Stimulated activated CD4-positive, alpha-beta T cell treated with anti-CD3 and anti-CD28 coated beads, Interleukin-1b, Interleukin-23, amount 100 ng/mL, for 1 hour (primary cell): ENCODE measurements at places on chromosomes 16 and 17.

DNA sequence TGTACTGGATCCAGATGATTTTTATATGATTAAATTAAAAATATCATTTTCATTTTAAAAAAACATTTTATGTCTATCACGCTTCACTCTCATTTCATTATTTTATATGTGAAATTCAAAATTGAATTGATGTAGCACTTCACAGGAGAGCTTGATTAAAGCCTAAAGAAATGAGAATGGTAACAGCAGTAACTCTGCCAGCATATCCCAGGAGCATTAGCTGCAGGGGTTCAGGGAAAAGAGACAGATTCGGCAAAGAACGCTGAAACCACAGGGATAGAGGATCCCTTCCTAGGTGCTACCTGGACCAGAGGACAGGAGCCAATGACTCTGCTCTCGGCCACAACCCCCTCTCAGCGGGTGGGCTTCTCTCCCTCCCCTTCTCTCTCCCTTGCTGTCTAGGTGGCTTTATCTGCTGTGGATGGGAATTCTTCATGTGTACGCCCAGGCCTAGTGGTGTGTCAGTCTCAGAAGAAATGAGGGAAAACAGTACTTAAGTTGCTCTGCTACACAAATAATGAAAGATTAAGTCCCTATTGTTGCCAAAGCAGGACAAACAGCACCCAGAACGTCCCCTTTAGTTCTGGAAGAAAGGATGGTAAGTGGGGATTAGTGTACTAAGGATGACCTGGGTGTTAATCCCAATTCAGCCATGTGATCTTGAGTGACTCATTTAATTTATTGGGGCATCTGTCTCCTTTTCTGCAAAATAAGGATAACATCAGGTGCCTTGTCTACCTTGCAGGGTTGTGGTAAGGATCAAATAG lies 123.3 kb downstream of the CDK5R1 start:
- no peak for DNase-seq

DNA sequence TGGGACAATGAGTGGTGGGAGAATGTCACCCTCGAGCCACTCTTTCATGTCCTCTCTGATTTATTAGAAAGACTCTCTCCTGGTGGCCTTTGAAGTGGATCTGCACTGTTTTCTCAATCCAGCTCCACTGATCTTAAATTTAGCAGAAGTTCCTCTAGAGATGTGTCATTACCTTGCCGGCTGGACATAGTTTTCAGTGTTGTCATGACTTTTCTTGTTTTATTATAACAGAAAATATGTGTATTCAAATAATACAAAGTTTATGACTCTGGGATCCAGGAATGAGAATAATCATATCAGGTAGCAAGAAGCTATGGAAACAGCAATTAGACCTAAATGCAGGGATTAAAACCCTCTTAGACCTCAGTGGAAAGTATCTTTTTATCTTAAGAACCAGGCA lies 247.5 kb upstream of the ELAC2 start:
- DNase-seq = no peak

- DNase-seq = no peak
These were observed 5.8 kb downstream of the TXNDC11 start for GRCh38 chr16:11736903-11737302.

DNA sequence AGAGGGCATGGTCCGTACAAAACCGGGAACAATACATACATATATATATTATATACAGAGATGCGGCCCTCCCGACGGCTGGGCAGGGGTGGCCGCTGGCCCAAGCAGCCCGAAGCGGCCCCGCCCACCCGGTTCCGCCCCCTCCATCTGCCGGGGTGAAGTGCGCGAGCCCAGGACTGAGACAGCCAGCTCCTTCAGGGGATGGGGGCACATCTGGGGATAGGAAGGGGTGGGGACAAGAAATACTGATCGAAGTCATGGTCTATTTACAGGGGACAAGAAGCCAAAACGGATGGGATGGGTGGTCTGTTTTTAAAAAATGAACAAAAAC lies 3.8 kb upstream of the SAMD14 start:
- no peak for DNase-seq

GRCh38 chr17:15364615-15365014 lies 23.2 kb upstream of the TEKT3 start:
- no peak for DNase-seq

DNA sequence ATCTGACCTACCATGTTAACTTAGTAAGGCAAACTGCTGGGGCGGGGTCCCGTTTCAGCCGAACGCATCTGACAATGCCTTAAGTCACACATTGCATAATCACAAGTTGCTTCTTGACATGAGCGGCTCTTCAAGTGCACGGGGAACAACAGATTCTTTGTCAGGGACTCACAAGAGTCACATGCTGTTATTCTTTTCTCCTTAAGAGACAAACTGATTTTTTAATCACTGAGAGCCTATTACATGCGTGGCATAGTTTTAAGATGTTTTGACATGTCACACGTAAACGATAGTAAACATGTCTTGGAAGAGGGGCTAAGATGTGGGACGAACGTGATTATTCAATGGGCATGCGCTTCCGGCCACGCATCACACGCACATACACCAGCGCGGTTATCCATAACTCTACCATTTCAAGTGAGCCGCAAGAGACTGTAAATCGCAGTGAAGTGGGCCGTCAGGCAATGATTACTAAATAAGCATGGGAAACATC lies 63.4 kb downstream of the ADCY9 start:
- no peak for DNase-seq

DNA sequence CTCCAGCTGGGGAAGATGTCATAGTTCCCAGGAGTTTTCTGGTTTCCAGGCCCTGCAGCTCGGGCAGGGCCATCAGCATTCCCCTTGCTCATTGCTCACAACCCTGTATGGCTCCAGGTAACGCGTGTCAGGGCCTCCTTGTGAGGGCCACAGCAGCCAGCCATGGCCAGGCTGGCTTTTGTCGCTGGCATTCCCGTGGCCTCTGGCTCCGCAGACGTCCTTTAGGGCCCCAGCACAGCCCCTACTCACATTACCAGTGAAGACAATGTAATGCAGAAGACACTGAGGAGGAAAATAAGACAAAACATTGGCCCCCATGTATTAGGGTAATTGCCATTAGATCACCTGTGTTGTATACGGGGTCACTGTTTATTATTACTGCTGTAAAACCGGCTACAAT lies 1799.0 kb downstream of the TP53TG3F start:
- DNase-seq = no peak

- no peak for DNase-seq
These were observed 451 bp downstream of the IL32 start for GRCh38 chr16:3065742-3066439.

DNA sequence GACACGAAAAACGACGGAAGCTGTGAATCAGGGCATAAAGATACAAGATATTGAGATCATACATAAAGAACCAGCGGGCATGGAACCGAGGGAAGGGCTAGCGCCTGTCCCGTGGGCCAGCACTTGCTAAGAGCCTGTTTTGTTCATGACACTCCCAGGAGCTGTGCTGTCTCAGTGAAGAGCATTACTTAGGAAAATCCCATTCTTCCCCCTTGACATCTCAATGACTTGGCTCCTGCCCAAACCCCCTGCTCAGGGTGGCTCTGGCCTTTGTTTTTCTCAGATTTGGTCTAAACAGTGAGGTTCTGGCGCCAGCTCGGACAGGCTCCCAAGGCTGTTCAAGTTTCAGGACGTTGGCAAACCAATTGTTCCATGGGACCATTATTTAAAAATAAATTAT lies 79.1 kb upstream of the SEC14L1 start:
- no peak for DNase-seq

DNA sequence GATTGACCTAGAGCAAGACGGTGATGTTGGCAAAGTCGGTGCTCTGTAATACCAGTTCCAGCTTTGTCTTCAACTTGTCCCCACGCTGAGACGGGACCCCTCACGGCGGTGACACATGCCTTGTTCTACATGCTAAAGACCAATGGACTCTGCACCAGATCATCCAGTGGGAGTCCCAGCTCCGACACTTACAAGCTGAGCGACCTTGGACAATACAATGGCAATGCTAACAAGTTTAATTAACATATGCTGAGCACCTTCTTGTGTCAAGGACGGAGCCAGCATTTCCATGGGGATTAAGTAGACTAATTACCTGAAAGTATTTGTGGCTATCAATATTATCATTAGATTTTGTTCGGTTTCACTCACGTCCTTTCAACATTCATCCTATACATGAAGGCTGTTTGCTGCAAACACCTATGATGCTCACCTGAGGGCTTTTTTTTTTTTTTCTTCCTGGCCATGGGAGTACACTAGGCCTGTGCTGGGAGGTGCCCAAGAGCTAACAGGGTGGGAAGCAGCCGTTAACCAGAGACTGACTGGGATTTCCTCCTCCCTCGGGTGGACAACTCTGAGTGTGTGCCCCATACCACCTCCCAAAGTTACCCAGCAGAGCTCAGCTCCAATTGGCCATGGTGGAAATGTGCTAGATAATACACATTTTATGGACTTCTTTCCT lies 308.6 kb upstream of the ZFHX3 start:
- no peak for DNase-seq

DNA sequence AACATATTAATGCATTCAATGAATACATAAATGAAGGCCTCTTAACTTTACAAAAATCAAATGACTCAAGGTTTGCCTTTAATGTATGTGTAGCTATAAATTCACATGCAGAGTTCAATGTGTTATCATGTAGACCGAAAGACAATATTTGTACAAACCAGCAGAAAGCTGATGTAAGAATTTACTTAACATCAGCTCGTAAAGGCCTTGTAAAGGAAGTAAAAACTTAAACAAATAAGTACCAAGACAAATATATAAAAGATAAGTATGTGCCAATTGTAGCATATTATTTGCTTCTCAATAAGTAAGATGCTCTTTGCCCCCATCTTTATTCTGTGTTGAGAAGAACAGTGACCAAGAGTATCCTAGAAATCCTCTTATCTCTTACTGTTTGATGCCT lies 105.7 kb downstream of the SYCE1L start:
- no peak for DNase-seq

DNA sequence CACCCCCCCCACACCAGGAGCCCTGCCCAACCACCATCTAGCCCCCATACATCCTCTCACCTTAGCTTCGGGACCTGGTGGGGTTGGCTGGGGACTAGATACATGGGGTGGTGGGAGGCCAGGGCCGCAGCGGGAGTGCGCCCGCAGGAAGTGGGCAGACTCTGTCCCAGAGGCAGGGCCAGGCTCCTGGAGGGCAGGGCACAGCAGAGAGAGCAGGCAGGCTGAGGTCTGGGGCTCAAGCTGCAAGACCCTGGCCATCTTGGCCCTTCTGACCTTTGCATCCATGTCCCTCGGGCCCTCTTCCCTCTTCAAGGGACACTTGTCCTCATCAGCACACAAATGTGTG lies 2.7 kb downstream of the ENKD1 start:
- no peak for DNase-seq

DNA sequence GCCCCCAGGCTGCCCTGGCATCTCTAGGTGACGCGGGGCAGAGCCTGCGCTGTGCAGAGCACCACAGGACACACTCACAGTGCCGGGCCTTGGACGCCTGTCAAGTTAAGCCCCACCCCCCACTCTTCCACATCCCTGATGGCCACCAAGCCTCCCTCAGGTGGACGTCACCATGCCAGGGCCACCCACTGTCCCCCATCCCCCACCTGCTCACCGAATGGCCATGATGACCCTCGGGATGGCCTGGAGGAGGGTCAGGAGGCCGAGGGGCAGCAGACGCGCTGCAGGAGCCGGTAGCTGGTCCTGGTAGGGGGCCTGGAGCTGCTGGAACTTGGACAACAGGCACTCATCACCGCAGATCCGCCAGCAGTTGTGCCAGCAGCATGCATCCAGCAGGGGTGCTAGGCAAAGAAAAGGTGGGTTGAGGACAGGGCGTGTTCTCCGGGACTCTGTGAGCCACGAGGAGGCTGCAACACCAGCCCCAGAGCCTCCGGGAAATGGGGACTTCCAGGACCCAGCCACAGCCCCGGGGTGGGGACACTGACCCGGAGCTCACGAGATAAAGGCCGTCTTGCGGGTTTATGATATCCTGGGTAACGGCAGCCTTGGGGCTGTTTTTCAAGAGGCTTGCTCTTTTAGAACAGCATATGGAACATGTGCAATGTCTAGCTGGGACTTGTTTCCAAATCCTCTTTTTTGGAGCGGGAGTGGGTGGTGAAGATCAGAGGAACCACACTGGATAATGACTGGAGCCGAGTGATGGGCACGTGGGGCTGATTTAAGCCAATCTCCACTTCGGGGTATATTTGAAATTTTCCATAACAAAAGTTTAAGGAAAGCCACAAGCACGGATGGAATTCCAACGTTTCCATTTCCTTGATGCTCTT lies 11.4 kb downstream of the C16orf95 start:
- DNase-seq = no peak

DNA sequence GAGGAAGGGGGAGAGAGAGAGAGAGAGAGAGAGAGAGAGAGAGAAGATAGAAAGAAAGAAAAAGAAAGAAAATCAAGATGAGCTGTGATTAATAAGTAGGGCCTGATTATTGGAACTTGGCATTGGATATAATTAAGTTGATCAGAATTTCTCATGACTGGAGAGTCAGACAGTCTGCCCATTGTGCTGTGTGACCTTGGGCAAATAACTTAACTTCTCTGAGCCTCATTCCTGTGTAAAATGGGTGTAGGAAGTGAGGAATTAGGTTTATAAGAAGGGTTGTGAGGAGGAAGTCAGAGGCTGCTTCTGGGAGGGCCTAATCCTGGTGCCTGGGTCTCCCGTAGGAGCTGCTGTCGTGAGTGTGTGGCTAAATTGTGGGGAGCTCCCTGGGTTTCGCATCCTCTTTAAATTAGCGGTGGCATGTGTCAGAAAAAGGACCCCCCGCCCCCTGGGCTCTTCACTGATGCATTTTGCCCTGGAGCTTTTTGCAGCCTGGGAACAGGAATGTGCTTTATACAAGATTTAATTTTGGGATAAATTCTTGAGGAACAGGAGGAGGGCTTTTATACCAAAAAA lies 76.0 kb downstream of the CMIP start:
- DNase-seq = no peak

- DNase-seq = no peak
These were observed 16.1 kb upstream of the DNAH9 start for GRCh38 chr17:11582217-11582616.

DNA sequence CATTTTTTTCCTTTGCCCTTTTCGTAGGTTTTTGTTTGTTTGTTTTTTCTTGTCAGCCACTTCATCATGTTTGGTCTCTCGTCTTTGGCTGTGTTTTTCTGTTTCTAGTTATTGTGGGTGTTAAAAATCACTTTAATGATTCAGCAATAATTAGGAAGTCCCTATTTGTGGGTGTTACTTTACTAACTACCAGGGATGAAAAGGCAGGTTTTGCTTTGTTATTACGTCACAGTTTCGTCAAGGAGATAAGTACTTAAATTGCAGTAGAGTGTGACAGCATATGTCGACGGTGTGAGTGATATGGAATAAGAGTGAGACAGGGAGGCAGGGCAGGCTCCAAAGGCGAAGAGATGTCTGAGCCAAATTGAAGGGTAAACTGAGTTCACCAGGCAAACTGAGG lies 479.6 kb downstream of the WWOX start:
- no peak for DNase-seq

DNA sequence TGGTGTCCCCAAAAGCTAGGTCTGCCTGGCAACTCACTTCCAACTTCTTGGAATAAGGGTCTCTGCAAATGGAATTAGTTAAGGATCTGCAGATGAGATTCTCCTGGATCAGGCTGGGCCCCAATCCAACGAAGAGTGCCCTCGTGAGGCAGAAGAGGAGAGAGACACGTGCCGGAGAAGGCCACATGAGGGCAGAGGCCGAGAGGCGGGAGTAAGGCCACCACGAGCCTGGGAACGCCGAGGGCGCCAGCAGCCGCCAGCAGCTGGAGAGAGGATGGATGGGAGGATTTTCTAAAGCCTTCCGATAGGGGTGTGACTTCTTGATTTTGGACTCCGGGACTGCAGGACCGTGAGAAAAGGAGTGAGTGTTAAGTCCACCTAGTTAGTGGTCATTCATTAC lies 76.3 kb downstream of the JPH3 start:
- no peak for DNase-seq

GRCh38 chr17:3256575-3256974 lies 41.6 kb downstream of the OR3A1 start:
- DNase-seq = no peak
